HepG2 (cell line): ENCODE measurements at places on chromosomes 4 and X.
A peak's percentile ranks its signal among the peaks of the same experiment; 100 is the strongest.

DNA sequence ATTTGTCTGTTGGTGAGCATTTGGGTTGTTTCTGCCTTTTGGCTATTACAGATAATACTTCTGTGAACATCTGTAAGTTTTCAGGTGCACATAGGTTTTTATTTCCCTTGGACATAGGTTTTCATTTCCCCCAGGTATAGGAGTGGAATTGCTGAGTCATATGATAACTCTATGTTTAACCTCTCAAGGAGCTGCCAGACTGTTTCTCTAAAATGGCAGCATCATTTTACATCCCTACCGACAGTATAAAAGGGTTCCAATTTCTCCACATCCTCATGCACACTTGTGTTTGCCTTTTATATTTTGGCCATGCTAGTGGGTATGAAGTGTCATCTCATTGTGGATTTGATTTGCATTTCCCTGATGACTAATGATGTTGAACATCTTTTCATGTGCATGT is 53.5 kb downstream of the TMEM164 start:
- H3K4me3 ChIP-seq, result no peak overlapping the region
- no peak overlapping the region for H3K27ac ChIP-seq
- no peaks in the 10 kb centered on the region for H3K27me3 ChIP-seq
- no peak for DNase-seq
- no peaks in the 10 kb centered on the region for H3K36me3 ChIP-seq
- no peaks in the 10 kb centered on the region for H3K4me1 ChIP-seq

DNA sequence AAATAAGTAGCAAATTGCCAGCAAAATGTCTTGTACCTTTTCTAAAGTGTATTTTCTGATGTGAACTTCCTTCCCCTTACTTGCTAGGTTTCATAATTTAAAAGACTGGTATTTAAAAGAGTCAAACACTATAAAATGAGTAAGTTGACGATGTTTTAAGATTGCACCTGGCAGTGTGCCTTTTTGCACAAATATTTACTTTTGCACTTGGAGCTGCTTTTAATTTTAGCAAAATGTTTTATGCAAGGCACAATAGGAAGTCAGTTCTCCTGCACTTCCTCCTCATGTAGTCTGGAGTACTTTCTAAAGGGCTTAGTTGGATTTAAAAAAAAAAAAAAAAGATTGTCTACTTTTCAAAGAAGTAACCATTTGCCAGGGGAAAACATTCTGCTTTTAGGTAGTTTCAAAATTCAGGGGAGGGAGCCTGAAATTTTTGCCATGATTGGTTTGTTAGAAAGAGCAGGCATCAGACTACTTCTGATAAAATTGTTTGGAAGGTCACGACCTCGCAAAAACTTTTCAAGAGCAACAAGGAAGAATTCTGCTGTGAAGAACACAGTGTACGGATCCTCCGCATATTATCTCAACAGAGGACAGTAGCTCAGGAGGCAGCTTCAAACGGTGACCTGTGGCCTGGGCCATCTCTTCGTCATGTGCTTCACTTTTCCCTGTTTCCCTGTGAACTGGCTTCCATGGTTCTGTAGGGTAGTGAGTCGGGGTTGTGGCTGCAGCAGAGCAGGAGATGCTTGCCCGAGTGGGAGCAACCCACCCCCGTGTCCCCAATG is 66.1 kb downstream of the CDS1 start:
- H3K27me3 ChIP-seq, result no peaks in the 10 kb centered on the region
- DNase-seq, result no peak
- no peaks in the 10 kb centered on the region for H3K36me3 ChIP-seq
- peaks cover 22% of the 10 kb centered on the region for H3K4me1 ChIP-seq
- no peak overlapping the region for H3K4me3 ChIP-seq
- H3K27ac ChIP-seq, result no peak overlapping the region

DNA sequence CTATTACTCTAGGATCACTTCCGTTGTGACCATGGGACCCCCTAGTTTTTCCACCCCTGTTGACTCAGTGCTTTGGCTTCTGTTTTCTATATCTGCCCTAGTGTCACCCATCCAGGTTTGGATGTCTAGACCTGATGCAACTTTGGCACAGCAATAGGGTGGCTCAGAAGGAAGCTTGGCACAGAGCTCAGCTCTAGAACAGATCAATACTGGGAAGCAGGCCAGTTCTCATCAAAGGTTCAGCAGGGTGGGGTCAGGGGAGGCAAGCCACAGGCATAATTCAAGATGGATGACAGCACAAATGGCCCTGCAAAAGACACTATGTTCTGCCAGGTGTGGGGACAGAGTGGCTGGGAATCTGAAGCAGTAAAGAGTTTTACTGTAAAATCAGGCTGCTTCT is 74.2 kb upstream of the EGFL6 start:
- no peaks in the 10 kb centered on the region for H3K4me1 ChIP-seq
- H3K27ac ChIP-seq, result no peak overlapping the region
- H3K36me3 ChIP-seq, result no peaks in the 10 kb centered on the region
- no peaks in the 10 kb centered on the region for H3K27me3 ChIP-seq

GRCh38 chr4:177448850-177449249 is 6.6 kb upstream of the AGA start:
- H3K4me3 ChIP-seq, result no peak overlapping the region
- no peak for DNase-seq
- H3K4me1 ChIP-seq, result no peaks in the 10 kb centered on the region
- H3K27ac ChIP-seq, result no peak overlapping the region
- H3K27me3 ChIP-seq, result no peaks in the 10 kb centered on the region

GRCh38 chr4:93814141-93814540 is 14.4 kb upstream of the ATOH1 start:
- no peak overlapping the region for H3K27ac ChIP-seq
- no peak overlapping the region for H3K4me3 ChIP-seq
- no peaks in the 10 kb centered on the region for H3K27me3 ChIP-seq
- no peak for DNase-seq
- H3K36me3 ChIP-seq, result no peaks in the 10 kb centered on the region
- no peaks in the 10 kb centered on the region for H3K4me1 ChIP-seq

GRCh38 chr4:151857368-151857767 is 96.6 kb upstream of the GATB start:
- H3K27me3 ChIP-seq, result peaks cover 2% of the 10 kb centered on the region; the same call in 1 of the 2 replicates
- H3K4me3 ChIP-seq, result no peak overlapping the region
- H3K4me1 ChIP-seq, result no peaks in the 10 kb centered on the region

- no peak for DNase-seq
- H3K4me3 ChIP-seq, result no peak overlapping the region
- no peaks in the 10 kb centered on the region for H3K4me1 ChIP-seq
- no peak overlapping the region for H3K27ac ChIP-seq
Observed at GRCh38 chrX:153388722-153389459, 12.3 kb downstream of the PNMA6E start.

DNA sequence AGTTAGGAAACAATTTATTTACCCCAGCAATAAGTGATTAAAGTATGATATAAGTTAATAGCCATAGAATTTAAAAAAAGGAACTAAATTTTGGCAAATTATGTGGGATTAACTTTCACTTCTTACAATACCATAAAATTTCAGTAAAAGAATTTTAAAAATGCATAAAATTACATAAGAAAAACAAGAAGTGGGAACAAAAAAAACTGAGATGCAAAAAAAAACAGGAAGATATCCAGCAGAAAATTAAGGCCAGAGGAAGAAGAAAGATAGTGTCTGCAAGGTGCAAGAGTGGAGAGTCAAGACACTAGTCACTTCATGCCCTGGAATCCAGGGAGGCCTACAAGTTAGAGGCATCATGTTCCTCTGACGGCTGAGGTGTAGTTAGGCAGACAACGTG is 184.2 kb downstream of the GASK1B start:
- H3K4me1 ChIP-seq, result peaks cover 17% of the 10 kb centered on the region
- no peak for DNase-seq
- no peaks in the 10 kb centered on the region for H3K36me3 ChIP-seq
- H3K27me3 ChIP-seq, result no peaks in the 10 kb centered on the region
- H3K27ac ChIP-seq, result no peak overlapping the region

DNA sequence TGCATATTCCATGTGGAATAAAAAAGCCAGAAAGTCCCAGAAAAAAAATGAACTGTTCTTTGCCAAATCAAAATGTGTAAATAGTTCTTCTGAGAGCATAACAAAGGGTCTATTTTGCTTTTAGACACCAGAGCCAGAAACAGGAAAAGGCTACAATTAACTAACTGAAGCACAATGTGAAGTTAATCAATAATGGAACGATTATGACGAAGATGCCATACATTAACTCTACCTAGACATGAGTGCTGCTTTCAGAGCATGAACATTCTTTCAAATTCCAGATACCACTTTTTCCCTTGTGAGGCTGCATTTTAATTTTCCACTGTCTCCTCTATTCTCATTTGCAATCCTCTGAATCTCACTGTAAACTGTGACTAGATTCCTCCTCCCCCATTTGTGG is 48.7 kb upstream of the PHOX2B start:
- H3K27me3 ChIP-seq, result no peaks in the 10 kb centered on the region
- no peaks in the 10 kb centered on the region for H3K4me1 ChIP-seq
- H3K27ac ChIP-seq, result no peak overlapping the region
- H3K36me3 ChIP-seq, result no peaks in the 10 kb centered on the region

DNA sequence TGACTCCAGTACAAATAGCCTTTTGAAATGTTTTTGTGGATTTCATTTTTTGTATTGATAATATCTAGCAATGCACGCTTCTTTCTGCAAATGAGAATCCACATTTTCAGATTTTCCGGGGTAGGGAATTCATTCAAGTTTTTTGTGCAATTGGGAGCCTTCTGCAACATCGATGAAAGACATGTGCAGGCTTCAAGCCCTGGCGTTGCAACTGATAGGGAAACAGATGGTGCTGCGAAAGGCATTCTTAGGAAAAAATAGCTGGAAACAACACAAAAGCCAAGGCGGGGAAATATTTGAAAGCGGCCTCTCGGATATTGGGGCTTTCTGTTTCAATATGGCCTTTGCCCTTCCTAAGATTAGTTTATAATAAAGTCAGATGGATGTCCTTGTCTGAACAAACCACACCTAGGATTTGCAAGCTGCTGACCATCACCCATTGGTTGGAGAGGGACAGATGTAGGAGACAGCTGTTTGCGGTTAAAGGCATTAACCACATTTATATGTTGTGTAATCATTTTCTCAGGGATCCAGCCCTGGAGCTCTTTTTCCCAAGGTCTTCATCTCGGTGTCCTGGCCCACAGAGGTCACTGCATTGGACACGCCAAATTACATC is 136.5 kb downstream of the PRKX start:
- H3K36me3 ChIP-seq, result no peaks in the 10 kb centered on the region
- H3K27me3 ChIP-seq, result no peaks in the 10 kb centered on the region
- no peak overlapping the region for H3K27ac ChIP-seq

GRCh38 chr4:39526765-39527295 is 409 bp downstream of the UGDH start:
- peak overlapping the region; percentile 94 for H3K27ac ChIP-seq
- DNase-seq, result no peak
- H3K4me1 ChIP-seq, result peaks cover 30% of the 10 kb centered on the region
- peak overlapping the region; percentile 96 for H3K4me3 ChIP-seq
- peaks cover 7% of the 10 kb centered on the region; the same call in 1 of the 3 replicates for H3K36me3 ChIP-seq

GRCh38 chr4:55762819-55763218 is 56.8 kb upstream of the EXOC1L start:
- H3K4me3 ChIP-seq, result no peak overlapping the region
- no peak for DNase-seq
- no peak overlapping the region for H3K27ac ChIP-seq
- no peaks in the 10 kb centered on the region for H3K4me1 ChIP-seq
- no peaks in the 10 kb centered on the region for H3K36me3 ChIP-seq

GRCh38 chrX:6460893-6461490 is 73.9 kb downstream of the VCX3A start:
- no peak overlapping the region for H3K27ac ChIP-seq
- no peaks in the 10 kb centered on the region for H3K36me3 ChIP-seq
- no peak overlapping the region for H3K4me3 ChIP-seq
- no peak for DNase-seq
- H3K27me3 ChIP-seq, result no peaks in the 10 kb centered on the region
- H3K4me1 ChIP-seq, result no peaks in the 10 kb centered on the region

DNA sequence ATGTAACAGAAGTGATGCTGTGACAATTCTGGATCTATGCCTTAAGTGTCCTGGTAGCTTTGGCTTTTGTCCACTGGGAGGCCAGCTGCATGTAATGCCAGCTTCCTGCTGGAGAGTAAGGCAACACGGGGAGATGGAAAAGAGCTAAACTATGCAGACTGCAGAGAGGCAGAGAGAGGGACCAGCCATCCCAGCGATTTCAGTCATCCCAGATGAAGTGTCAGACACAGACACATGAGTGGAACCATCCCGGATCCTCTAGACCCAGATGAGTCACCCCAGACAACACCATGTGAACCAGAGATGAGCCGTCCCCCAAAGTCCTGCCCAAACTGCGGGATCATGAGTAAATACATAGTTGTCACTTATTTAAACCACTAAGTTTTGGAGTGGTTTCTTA is 14.6 kb downstream of the SRPX start:
- DNase-seq, result no peak
- H3K27ac ChIP-seq, result no peak overlapping the region
- H3K27me3 ChIP-seq, result no peaks in the 10 kb centered on the region
- no peaks in the 10 kb centered on the region for H3K4me1 ChIP-seq

GRCh38 chr4:13918991-13919441 is 291.5 kb upstream of the BOD1L1 start:
- DNase-seq, result no peak
- no peak overlapping the region for H3K4me3 ChIP-seq
- no peak overlapping the region for H3K27ac ChIP-seq
- no peaks in the 10 kb centered on the region for H3K36me3 ChIP-seq
- H3K4me1 ChIP-seq, result no peaks in the 10 kb centered on the region

DNA sequence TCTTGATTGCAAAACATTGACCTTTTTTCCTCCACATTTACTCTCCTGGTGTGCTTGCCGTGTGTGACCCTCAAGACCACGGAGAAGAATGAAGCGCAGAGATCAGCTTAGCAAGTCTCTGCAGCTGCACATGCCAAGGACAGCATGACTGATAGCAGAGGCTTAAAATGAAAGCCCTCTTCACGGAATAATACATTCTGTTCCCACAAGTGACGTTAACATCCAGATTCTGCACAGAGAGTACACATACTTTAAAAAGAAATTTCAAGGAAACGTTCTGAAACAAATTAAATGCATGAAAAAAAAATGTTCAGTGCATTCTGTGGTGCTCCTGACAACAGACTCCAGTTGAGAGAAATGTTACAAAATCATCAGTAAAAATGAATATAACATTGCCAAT is 60.9 kb downstream of the SLC7A11 start:
- no peak for DNase-seq
- no peak overlapping the region for H3K4me3 ChIP-seq
- H3K27ac ChIP-seq, result no peak overlapping the region
- no peaks in the 10 kb centered on the region for H3K4me1 ChIP-seq

GRCh38 chr4:163600727-163601126 is 106.2 kb downstream of the TMA16 start:
- no peaks in the 10 kb centered on the region for H3K36me3 ChIP-seq
- no peak overlapping the region for H3K4me3 ChIP-seq
- DNase-seq, result no peak
- H3K4me1 ChIP-seq, result peaks cover 11% of the 10 kb centered on the region; the same call in 1 of the 2 replicates
- no peak overlapping the region for H3K27ac ChIP-seq
